ENCODE measurements at places on chromosomes 6 and 20. TPM values are rescaled to one million over a fixed set of nuclear protein-coding genes. Genes with fewer than 3 reads are reported as not detected.

Gene TRIM40
- polyA plus RNA-seq = 0.23 TPM

Gene TP53RK
- polyA plus RNA-seq = 17.0 TPM

Gene GGT7
- 34.4 TPM for polyA plus RNA-seq

Gene C4A
- 15.7 TPM for polyA plus RNA-seq

Gene GTSF1L
- polyA plus RNA-seq = not detected

Gene HRH3
- polyA plus RNA-seq = not detected

Gene EEF1A2
- 1.9 TPM for polyA plus RNA-seq
